ENCODE measurements at places on chromosomes 4 and X.

GRCh38 chrX:4484266-4484665, 770.8 kb upstream of the PRKX start:
- no peaks in the 10 kb centered on the region for H3K27me3 ChIP-seq
- H3K4me3 ChIP-seq: no peak overlapping the region
- no peak overlapping the region for H3K27ac ChIP-seq
- no peaks in the 10 kb centered on the region for H3K36me3 ChIP-seq
- no peak for DNase-seq

- no peak for DNase-seq
- H3K27ac ChIP-seq: no peak overlapping the region
- H3K36me3 ChIP-seq: no peaks in the 10 kb centered on the region
- no peak overlapping the region for H3K4me3 ChIP-seq
- H3K27me3 ChIP-seq: no peaks in the 10 kb centered on the region
- H3K4me1 ChIP-seq: peaks cover 14% of the 10 kb centered on the region
Measured at GRCh38 chrX:40205471-40205870, 107.7 kb upstream of the BCOR start.

- no peaks in the 10 kb centered on the region for H3K36me3 ChIP-seq
- H3K4me1 ChIP-seq: no peaks in the 10 kb centered on the region
- no peaks in the 10 kb centered on the region for H3K27me3 ChIP-seq
- H3K27ac ChIP-seq: no peak overlapping the region
Measured at GRCh38 chr4:93373893-93374860, 454.4 kb upstream of the ATOH1 start.

DNA sequence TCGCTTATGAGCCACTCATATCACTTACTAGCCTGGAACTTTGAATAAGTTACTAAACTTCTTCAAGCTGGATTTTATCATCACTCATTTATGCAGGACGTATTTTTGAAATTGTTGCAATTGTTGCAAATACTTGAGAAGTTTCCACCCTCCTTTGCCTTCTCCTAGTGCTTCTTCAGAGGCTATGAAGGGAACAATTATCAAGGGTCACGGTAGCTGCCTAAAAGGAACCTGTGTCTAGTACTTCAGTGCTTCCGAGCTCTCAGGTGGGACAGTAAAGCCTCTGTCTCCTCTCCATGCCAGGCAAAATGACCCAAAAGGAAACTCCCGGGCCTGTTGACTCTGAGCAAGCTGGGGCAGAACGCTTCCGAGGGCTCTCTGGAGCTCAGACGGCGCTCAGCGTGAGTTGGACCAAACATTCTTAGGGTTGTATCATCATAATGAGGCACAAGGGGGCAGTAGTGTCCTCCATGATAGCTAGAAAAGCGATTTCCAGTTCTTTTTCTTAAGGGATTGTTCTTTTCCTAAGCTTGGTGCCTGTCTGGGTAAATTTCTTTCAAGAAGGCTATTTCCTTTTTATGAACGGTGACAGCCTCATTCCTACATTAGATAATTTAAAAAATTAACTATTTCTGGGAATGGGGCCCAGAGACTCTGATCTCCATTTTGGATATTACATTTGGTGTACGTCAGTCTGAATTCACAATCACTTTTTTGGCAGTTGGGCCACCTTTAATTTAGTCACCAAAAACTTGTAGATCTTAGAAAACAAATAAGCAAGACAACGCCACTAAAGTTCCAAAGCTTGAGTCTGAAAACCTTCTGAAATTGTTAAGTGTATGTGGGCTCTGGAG, 73.1 kb downstream of the PACRGL start:
- H3K4me3 ChIP-seq: no peak overlapping the region
- H3K4me1 ChIP-seq: no peaks in the 10 kb centered on the region
- no peaks in the 10 kb centered on the region for H3K27me3 ChIP-seq
- no peaks in the 10 kb centered on the region for H3K36me3 ChIP-seq
- DNase-seq: peak; percentile 26

GRCh38 chr4:17336524-17336961, 175.3 kb downstream of the QDPR start:
- H3K4me3 ChIP-seq: peak overlapping the region; percentile 71
- DNase-seq: peak; percentile 87
- peaks cover 53% of the 10 kb centered on the region for H3K4me1 ChIP-seq
- H3K36me3 ChIP-seq: no peaks in the 10 kb centered on the region
- H3K27ac ChIP-seq: peak overlapping the region; percentile 64
- H3K27me3 ChIP-seq: no peaks in the 10 kb centered on the region

DNA sequence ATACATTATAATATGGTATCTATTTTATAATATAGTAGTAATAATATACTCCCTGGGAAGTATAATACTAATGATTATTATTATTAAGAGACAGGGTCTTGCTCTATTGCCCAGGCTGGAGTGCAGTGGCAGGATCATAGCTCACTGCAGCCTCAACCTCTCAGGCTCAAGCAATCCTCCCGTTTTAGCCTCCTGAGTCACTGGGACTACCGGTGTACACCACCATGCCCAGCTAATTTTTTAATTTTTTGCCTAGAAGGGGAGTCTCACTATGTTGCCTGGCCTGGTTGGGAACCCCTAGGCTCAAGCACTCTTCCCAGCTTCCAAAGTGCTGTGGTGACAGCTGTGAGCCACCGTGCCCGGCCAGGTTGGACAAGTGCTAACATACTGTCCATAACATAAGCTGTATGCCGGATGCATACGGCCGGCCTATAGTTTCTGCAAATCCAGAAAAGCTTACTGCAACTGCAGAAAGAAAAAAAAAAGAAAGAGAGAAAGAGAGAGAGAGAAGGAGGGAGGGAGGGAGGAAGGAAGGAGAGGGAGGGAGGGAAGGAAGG, 94.2 kb upstream of the PPP2R3B start:
- no peaks in the 10 kb centered on the region for H3K4me1 ChIP-seq
- no peak overlapping the region for H3K27ac ChIP-seq
- H3K27me3 ChIP-seq: no peaks in the 10 kb centered on the region
- H3K36me3 ChIP-seq: no peaks in the 10 kb centered on the region

- H3K4me1 ChIP-seq: peaks cover 12% of the 10 kb centered on the region
- no peak for DNase-seq
- H3K27me3 ChIP-seq: peaks cover 14% of the 10 kb centered on the region
- H3K4me3 ChIP-seq: no peak overlapping the region
- no peak overlapping the region for H3K27ac ChIP-seq
Measured at GRCh38 chr4:78542373-78542772, 9.2 kb upstream of the ANXA3 start.

DNA sequence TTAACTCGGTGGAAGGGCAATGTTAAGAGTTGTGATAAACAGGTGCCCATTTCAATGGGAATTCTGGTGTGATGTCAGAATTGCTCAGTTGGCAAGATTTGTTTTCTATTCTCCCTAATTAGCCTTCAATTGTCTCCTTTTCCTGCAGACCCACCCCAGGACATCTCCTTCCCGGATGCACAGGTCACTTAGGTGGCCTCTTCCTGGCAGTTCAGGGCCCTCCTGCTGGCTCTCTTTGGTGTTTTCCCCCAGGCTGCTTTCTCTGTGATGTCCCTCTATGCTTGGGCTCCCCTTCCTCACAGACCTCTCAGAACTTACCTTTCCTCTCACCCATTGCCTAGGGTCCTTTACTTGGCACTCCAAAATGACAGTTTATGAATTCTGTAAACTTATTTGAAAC, 126.3 kb downstream of the GPAT3 start:
- peaks cover under 1% of the 10 kb centered on the region for H3K27me3 ChIP-seq
- H3K4me1 ChIP-seq: no peaks in the 10 kb centered on the region
- H3K4me3 ChIP-seq: no peak overlapping the region
- no peak for DNase-seq

DNA sequence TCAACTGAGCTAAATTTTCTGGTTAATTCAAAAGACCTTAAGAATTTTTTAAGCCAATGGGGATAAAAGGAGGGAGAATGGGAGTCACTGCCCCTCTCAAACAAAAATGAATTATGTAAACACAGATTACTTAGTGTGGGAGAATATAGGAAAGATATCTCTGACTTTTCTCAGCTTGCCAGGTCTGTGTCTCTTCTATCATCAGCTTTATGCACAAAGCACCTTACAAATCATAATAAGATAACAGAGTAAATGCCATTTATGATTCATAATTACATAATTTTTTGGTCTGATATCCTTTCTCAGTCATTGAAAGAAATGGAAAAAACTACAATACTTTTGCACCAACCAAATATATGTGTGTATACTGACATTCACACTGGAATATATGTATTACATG, 604.6 kb upstream of the FAM241A start:
- H3K27ac ChIP-seq: no peak overlapping the region
- no peak overlapping the region for H3K4me3 ChIP-seq
- no peaks in the 10 kb centered on the region for H3K4me1 ChIP-seq

DNA sequence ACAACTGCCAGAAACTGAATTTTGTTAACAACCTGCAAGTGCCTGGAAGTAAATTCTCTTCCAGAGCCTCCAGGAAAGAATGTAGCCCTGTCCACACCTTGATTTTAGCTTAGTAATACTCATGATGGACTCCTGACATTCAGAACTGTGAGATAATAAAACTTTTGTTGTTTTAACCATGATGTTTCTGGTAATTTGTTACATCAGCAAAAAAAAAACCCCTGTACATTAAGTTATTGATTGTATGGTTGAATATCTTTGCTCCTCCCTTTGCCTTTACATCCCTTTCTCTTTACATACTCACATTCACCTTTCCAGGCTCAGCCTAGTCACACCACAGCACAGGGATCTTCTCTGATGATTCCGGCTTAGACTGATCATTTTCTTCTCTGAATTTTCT, 881.8 kb upstream of the GRID2 start:
- no peaks in the 10 kb centered on the region for H3K36me3 ChIP-seq
- no peak for DNase-seq
- no peaks in the 10 kb centered on the region for H3K27me3 ChIP-seq
- H3K27ac ChIP-seq: no peak overlapping the region
- no peak overlapping the region for H3K4me3 ChIP-seq

- H3K4me1 ChIP-seq: no peaks in the 10 kb centered on the region
- no peaks in the 10 kb centered on the region for H3K36me3 ChIP-seq
- H3K27me3 ChIP-seq: no peaks in the 10 kb centered on the region
- no peak for DNase-seq
- H3K27ac ChIP-seq: no peak overlapping the region
- H3K4me3 ChIP-seq: no peak overlapping the region
Measured at GRCh38 chr4:173930329-173930967, 353.0 kb downstream of the FBXO8 start.

DNA sequence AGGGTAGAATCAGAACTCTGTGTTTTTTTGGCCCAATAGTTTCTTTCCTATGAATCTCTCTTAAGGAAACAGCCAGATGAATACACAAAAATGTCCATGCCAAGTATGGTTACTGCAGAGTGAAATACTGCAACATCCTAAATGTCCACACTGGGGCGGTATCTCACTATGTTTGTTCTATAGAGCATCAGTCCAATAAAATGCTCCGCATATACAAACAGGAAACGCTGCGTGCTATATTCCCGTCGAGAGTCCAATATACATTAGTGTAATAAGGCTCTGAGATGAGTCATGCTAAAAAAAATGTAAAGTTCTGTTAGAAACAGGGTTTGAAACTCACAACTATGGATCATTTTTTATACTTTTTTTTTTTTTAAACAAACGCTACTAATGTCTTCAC, 72.9 kb upstream of the ENOX2 start:
- peak; percentile 36 for DNase-seq
- no peak overlapping the region for H3K27ac ChIP-seq
- no peaks in the 10 kb centered on the region for H3K36me3 ChIP-seq
- peaks cover 24% of the 10 kb centered on the region for H3K27me3 ChIP-seq
- H3K4me3 ChIP-seq: no peak overlapping the region

DNA sequence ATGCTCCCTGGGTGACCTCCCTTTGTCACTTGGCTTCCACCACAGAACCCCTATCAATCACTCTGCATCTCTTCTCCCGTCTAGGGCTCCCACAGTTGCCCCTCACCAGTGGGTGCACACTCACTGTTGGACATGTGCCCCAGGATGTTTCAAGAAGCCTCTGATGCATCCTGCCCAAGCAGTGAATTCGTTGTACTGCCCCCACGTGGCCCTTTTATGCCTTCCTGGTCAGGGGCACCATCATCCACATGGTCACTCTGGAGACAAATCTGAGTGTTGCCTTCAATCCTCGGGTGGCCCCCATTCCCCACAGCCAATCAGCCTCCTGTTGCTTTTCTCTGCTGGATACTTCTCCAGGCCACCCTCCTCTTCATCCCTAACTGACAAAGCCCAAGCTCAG, 12.2 kb downstream of the ITIH6 start:
- DNase-seq: peak; percentile 24
- no peaks in the 10 kb centered on the region for H3K4me1 ChIP-seq
- H3K27me3 ChIP-seq: peaks cover 18% of the 10 kb centered on the region
- no peak overlapping the region for H3K4me3 ChIP-seq

DNA sequence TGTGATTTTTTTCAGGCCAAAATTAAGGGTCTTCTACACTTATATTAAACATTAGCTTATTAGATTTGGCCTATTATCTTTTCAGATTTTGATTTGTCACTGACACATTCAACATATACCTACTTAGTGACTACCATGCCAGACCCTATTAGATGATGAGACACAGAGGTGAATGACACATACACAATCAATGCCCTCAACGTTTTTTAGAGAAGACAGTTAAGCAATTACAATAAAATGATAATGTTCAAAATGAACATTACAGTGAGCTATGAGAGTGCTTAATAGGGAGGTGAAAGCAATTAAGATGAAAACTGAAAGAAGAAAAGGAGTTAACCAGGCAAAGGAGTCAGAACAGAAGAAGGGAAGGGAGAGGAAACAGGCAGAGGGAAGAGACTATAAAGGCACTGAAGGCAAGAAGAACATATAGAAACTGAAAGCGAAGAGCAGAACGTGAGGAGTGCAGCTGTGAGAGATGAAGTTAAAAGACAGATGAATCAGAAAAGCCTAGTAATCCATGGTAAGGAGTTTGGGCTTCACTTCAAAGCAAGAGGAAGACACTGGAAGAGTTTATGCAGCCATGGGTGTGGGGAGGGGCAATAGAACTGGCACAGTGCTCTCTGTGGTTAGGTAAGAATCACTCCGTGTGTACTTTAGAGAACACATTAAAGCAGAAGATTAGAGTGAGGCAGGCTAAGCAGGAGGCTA, 119.0 kb downstream of the REELD1 start:
- H3K27me3 ChIP-seq: no peaks in the 10 kb centered on the region
- DNase-seq: peak; percentile 7
- H3K27ac ChIP-seq: no peak overlapping the region
- no peaks in the 10 kb centered on the region for H3K36me3 ChIP-seq

DNA sequence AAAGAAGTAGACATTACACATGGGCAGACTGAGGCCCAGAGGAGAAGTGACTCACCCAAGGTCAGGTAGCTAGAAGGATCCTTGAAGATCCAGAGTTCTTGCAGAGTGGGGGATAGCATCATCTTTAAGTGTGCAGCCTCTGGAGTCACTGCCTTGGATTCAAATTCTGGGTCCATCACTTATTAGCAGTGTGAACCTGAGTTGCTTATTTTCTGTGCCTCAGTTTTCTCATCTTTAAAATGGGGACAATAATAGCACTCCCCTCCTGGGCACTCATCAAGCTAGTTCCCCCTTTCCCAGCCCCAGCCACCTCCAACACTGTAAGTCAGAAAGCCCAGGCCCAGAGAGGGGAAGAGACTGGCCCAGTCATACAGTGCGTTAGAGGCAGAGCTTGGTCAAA, 141.8 kb upstream of the PJA1 start:
- no peaks in the 10 kb centered on the region for H3K36me3 ChIP-seq
- peaks cover 68% of the 10 kb centered on the region for H3K27me3 ChIP-seq
- H3K27ac ChIP-seq: no peak overlapping the region
- no peaks in the 10 kb centered on the region for H3K4me1 ChIP-seq

- H3K27ac ChIP-seq: peak overlapping the region; percentile 33
- H3K36me3 ChIP-seq: peaks cover 2% of the 10 kb centered on the region
- DNase-seq: no peak
- no peaks in the 10 kb centered on the region for H3K27me3 ChIP-seq
- H3K4me1 ChIP-seq: no peaks in the 10 kb centered on the region
Measured at GRCh38 chr4:52976523-52977230, 114.6 kb downstream of the RASL11B start.
